ENCODE measurements at places on chromosomes 13 and 19. TPM values are rescaled to one million over a fixed set of nuclear protein-coding genes. Genes with fewer than 3 reads are reported as not detected.

SLC10A2 gene
- not detected for total RNA-seq

LENG9 gene
- 5.6 TPM for total RNA-seq

CEACAM4 gene
- total RNA-seq: not detected

GPR18 gene
- not detected for total RNA-seq

ZNF729 gene
- total RNA-seq: not detected

ATCAY gene
- not detected for total RNA-seq

WTIP gene
- 41.5 TPM for total RNA-seq

ATP8B3 gene
- total RNA-seq: 1.7 TPM

ZNF575 gene
- total RNA-seq: 0.65 TPM

Data from vein endothelial cell (primary cell).